ENCODE measurements at places on chromosomes 16 and 17.

DNA sequence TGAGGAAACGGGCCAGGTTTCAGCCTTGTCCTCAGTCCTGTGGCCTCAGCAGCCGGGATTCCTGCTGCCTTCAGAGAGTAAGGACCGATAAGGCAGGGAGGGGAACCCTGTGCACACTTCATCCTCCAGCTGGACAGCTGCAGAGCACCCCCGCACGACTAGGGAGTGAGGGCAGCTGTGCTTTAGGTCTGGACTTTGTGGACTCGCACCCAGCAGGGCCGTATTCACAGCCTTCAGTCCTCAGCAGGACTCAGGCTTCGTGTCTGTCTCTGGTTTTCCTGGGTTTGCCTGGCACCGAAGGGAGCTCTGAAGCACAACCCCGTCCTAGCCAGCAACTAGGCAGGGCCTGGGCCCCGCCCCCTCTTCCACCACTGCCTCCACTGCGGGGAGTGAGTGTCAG lies 45.8 kb upstream of the CACNG5 start:
- no peak for DNase-seq

DNA sequence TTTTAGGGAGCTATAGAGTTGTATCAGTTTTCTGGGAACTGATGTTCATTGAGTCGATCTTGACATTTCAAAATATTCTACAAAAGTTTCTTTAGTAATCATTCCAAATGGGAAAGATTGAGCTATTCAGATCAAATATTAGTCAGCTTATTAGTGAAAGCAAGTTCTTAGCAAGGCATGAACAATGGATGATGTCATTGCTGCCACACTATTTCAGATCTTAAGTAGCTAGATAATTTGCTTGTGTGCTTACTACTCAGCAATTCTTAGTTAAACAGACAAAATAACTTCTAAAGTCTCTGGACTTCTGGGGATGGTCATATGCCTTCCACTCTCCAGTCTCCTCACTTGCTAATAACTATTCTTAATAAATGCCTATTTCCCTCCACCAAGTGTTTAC lies 69.0 kb upstream of the CDH8 start:
- no peak for DNase-seq

DNA sequence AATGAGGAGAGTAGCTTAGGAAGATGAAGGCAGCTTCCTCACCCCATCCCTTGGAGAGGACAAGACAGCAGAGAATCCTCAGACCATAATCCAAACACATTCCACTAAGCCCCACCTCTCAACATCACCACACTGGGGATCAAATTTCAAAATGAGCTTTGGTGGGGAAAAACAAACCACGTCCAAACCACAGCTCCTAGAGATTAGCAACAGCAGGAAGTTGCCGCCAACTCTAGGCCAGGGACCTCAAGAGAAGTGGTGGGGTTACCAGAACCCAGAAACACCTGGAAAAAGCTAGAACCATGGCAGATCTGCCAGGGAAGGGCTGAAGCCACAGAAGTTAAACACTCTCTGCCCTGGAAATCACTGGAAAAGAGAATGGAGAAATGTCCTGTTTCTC lies 571.6 kb downstream of the HS3ST4 start:
- no peak for DNase-seq

GRCh38 chr17:75105126-75106080 lies 4.4 kb upstream of the ARMC7 start:
- DNase-seq: no peak

DNA sequence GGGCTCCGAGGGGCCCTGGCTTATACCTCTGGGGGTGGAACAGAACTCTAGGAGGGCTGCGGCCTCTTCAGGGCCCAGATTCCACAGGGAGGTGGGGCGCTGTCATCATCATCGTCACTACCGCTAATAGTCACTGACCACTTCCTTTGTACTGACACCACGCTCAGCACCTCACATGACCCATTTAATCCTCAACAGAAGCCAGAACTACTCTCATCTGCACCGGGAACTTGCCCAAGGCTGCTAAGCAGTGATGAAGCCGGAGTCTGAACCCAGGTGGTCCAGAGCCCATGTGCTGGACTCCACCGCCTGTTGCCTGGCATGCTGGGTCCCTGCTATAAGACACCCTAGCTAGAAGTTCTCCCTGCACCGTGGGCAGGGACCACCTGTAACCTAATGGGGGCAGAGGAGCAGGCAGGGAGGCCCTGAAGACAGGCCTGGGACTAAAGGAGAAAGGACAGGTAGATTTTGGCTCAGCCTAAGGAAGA lies 12.0 kb downstream of the UNC13D start:
- DNase-seq: no peak

GRCh38 chr16:65120831-65121721 lies 787 bp downstream of the CDH11 start:
- no peak for DNase-seq

DNA sequence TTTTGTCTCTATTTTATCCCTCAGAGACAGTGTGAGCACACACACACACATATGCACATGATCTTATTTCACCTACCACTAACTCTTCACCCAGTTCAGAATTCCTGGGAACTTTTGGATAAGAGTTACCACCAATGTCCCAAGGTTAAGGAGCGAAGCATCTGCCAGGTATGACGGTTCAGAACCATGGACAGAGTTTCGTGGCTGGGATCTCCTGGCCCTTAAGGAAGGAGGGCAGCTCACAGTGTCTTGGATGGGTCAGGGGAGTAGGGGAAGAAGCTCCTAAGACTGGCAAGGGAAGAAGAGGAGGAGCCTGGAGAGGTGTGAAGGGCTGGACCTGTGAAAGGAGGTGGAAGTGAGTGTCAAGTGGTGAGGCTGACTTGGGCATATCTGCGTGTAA lies 23.0 kb upstream of the TMEM132E start:
- DNase-seq: no peak

DNA sequence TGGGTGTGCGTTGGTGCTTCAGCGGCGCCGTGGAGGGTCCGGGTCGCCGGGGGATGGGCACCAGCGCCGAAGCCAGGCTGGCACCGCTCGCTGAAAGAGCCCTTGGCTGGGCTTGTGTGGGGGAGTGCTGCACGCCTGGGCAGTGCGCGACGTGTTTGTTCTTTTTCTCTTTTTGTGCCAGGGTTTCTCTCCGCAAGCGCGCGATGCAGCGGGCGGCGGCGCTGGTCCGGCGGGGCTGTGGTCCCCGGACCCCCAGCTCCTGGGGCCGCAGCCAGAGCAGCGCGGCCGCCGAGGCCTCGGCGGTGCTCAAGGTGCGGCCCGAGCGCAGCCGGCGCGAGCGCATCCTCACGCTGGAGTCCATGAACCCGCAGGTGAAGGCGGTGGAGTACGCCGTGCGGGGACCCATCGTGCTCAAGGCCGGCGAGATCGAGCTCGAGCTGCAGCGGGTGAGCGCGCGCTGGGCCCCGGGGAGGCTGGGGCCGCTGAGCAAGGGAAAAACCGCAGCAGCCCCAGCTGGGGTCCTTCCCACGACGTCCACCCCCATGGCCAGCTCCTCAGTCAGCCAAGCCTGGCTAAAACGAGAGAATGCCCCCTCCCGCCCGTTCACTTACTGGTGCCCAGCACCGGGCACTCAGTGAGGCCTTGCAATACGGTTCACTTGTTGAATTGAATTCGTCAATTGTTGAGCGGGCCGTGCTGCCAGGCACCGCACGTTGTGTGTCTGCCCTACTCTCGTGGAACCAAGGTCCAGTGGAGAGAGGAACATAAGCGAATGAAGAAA lies 541 bp downstream of the GPT2 start:
- no peak for DNase-seq

DNA sequence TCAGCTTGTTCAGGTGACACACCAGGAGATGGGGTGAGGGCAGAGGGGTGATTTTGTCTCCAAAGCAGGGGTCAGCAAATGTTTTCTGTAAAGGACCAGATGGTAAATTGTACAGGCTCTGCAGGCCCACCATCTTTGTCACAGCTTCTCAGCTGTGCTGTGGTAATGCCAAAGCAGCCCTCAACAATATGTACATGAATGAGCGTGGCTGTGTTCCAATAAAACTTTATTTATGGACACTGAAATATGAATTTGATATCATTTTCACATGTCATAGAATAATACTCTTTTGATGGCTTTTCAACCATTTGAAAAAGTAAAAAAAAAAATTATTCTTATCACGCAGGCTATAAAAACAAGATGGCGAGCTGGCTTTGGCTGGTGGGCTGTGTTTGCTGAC lies 206.4 kb upstream of the RPL38 start:
- no peak for DNase-seq

GRCh38 chr17:9090641-9091096 lies 69.4 kb downstream of the NTN1 start:
- no peak for DNase-seq

DNA sequence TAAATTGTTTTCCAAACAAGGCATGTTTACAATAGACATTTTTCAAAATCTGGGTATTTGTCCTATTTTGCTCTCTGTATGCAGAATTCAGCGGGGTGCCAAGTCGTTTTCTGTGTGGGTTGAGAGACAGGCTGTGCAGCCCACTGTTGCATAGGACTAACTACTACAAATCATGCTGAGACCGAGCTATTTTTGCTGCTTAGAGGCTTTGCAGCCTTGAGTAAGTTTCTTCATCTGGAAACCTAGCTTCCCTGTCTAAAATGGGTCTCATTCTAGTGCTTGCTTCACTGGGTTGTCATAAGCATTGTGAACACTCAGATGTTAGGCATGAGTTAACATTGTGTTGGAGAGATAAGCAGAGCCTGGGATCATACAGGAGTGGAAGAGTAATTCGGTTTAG lies 1.3 kb downstream of the PRPSAP2 start:
- no peak for DNase-seq

GRCh38 chr17:12580640-12581039 lies 85.0 kb upstream of the MYOCD start:
- no peak for DNase-seq

DNA sequence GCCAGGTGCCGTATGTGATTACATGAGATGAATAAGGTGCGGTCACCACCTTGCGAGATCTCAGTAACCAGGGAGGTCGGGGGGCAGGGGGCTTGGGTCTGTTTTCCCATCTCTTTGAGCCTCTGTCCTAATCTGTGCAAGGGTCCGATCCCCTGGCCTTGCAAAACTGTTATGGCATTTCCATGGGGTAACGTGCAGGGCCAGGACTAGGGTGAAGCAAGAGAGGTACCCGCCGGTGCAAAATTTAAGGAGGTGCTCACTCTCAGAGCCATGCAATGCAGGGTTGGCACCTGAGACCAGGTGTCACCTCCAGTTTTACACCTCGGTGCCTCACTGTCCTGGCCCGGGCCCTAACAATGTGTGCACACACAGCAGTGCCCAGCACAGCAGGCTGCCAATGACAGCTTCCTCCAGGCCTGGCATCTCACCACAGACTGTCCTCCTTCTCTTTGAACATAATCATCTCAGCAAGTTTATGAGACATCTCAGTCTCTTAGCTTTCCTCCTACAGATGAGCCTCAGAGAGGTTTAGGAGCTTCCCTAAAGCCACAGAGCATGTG lies 43.6 kb downstream of the C16orf95 start:
- DNase-seq: no peak

GRCh38 chr17:56536766-56537165 lies 56.7 kb upstream of the NOG start:
- no peak for DNase-seq

DNA sequence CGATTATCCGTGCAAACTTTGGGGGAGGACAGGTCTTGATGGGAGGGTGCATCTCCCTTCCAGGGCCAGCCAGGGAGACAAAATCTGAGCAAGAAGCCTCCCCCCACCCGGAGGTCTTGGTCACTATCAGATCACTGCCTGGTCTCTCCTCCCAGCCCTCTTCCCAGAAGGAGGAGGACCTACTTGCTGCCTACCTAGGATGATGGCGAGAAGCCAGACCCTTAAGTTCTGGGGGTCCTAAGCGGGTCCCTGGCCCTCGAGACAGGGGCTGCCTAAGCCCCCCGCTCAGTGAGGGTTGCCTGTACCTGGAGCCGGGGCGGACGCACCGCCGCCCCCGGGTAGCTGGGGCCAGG lies 4.6 kb downstream of the TSPOAP1 start:
- no peak for DNase-seq

DNA sequence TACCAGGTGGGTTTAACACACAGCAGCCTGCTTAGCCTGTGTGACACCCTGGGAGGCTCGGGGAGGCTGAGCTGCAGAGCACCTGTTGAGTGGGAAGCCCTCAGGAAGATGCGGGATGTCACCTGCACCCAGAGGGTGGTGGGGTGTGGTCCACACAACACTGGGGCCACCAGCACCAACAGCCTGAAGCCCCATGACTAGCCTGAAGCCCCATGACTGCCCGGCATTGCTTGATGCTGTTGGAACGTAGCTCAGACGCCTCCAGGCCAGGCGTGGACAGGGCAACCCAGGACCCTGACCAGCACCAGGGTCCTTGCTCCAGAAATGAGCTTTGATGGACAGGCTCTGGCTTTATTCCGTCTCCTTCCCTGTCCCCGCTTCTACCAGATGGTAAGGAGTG lies 76.3 kb upstream of the ZNF469 start:
- DNase-seq: no peak

DNA sequence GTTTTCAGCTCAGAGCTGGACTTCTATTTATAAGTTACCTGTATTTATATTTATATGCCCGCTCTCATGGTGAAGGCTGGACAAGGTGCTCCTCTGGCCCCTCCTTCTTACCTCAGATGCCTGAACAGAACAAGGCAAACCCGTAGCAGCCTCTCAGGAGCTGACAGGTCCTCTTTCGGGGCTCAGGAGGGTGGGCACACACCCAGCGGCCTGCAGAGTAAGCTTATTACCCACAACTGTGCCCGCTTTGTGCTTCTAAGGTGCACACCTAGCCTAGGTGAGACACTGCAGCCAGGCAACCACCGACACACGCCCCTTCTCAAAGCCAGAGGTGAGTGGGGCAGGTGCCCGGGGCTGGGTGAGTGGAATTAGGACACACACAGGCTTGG lies 5.3 kb downstream of the NKIRAS2 start:
- DNase-seq: no peak

- DNase-seq: no peak
Measured at GRCh38 chr16:12449374-12449773, 354.3 kb downstream of the CPPED1 start.

GRCh38 chr17:32596206-32596605 lies 109.4 kb downstream of the CDK5R1 start:
- no peak for DNase-seq

- DNase-seq: no peak
Measured at GRCh38 chr16:68993885-68994284, 111.6 kb upstream of the HAS3 start.

- no peak for DNase-seq
Measured at GRCh38 chr17:39573447-39574298, 34.0 kb downstream of the NEUROD2 start.

DNA sequence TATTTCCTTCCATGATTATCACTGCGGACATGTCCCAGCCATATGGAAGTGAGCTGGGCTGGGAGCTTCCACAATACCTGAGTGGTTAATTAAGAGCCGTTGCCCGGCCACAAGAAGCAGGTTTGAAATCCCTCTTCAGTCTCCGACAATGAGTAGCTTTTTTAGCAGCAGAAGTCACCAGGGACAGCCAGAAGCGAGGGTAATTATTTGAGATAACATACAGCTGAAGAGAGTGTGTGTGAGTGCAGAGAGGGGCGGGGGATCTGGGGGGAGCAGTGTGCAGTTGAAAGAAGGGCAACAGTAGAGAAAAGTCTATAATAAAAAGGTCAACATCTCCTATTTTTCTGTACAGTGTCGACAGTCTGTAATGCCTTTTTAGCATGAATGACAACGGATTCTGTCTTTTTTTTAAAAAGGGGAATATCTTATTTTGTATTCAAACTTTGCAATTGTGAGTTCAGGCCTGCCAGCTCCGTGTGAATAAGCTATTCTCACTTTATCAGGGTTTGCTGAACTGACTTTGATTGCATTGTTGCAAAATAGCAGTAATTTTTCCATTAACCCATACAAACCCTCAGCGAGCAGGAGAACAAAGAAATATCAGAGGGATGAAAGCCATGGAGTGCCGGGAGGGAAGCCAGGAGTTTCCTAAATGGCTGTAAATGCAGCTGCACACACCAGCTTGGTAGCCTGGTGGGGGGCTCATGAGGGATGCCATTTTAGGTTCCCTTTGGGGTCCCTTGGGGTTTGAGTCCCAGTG lies 220.3 kb upstream of the IRX3 start:
- no peak for DNase-seq

All from stimulated activated CD4-positive, alpha-beta T cell treated with anti-CD3 and anti-CD28 coated beads, TNF-alpha, amount 100 ng/mL, for 4 hours (primary cell).